ENCODE measurements at places on chromosomes 13 and 19.

- DNase-seq = no peak
Observed at GRCh38 chr19:52646571-52647217, 8.5 kb upstream of the ZNF83 start.

DNA sequence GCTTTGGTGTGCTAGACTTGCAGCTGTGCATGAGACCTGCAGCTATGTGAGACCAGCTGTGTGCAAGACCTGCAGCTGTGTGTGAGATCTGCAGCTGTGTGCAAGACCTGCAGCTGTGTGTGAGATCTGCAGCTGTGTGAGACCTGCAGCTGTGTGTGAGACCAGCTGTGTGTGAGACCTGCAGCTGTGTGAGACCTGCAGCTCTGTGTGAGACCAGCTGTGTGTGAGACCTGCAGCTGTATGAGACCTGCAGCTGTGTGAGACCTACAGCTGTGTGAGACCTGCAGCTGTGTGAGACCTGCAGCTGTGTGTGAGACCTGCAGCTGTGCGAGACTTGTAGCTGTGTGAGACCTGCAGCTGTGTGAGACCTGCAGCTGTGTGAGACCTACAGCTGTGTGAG lies 6.7 kb upstream of the DCUN1D2 start:
- no peak for DNase-seq

DNA sequence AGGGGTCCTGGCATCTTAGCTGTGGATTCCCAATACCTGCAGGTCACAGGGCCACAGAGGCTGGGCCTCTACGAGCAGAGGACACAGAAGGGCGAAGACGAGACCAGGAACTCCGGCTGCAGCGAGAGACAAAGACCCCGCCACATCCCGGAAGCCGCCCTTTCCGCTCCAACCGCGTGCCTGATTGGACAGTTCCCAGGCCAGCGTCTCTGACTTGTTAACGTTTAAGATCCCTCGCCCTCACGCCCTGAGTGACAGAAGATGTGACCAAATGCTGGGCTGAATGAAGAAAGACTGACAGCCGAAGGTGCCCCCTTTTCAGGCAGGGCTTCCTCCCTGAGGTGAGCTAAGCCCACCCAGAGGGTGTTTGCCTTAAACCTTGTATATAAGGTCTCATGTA lies at the start of gene ZNF98:
Gene ZNF98 (minus strand): TSS at position 136 of the 400 bp plus-strand sequence. CDS start 122 bp downstream, at position 14.
- no peak for DNase-seq

GRCh38 chr13:90766386-90766902 lies 581.0 kb upstream of the MIR17HG start:
- no peak for DNase-seq

DNA sequence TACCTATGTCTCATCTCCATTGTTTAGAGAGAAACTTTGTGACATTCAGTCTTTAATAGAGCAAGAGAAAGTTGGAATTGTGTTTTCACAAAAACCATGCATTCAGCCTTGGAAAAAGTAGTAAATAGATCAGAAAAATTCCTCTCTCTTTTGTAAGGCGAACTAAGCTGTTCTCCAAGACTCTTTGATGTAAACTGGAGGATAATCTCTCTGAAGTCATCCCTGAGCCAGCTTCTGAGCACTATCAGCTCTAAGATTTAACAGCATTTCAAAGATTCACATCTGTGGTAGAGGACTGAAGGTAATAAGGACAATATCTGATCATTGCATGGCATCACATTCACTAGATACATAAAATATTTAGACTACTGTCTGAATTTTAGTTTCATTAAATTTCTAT lies 904.6 kb upstream of the ATXN8OS start:
- DNase-seq = no peak

DNA sequence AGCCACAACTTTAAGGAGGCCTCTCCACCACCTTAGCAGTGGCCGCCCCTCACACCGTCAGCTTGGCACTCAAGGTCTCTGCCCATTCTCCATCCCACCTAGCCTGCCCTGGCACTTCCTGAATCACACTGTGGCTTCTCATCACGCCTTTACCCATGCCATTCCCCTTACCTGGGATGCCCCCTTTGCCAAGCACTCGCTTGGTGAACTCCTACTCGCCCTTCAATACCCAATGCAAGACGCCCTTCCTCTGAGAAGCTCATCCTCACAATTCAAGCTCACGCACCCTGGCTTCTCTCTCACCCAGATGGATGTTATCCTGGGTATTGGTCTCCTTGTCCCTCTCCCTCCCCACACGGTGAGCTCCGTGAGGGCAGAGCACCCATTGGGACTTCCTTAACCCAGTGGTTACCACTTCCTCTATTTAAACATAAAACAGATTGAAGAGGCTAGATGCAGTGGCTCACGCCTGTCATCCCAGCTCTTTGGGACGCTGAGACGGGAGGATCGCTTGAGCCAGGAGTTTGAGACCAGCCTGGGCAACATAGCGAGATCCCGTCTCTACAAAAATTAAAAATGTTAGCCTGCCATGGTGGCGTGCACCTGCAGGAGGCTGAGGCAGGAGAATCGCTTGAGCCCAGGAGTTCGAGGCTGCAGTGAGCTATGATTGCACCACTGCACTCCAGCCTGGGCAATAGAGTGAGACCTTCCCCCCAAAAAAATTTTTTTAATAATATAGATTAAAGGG lies 12.6 kb upstream of the SHD start:
- DNase-seq = no peak

DNA sequence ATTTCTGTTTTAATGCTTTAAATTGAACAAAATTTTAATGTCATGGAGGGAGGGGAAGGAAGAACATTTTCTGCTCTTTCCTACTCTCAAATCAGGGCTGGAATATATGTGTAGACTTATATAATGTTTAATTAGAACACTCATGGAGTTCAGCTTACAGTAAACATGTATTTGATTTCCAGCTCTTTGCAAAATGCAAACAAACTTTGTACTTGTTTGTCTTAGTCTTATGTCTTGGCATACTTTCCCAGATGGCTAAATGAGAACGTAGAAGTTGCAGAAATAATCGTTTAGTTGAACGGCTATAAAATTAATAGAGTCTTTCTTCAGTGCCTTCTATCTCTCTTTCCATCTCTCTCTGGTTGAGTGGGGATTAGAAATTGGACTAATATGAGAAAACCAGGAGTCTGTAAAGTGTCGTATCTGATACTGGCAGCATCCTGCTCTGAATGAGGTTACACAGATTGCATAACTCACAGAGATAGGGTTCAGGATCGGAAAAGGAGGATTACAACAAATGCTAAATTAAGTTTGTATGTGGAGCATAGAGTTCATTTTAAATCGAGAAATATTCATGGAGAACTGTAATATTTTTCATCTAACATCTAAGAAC lies 82.3 kb downstream of the FGF9 start:
- no peak for DNase-seq

DNA sequence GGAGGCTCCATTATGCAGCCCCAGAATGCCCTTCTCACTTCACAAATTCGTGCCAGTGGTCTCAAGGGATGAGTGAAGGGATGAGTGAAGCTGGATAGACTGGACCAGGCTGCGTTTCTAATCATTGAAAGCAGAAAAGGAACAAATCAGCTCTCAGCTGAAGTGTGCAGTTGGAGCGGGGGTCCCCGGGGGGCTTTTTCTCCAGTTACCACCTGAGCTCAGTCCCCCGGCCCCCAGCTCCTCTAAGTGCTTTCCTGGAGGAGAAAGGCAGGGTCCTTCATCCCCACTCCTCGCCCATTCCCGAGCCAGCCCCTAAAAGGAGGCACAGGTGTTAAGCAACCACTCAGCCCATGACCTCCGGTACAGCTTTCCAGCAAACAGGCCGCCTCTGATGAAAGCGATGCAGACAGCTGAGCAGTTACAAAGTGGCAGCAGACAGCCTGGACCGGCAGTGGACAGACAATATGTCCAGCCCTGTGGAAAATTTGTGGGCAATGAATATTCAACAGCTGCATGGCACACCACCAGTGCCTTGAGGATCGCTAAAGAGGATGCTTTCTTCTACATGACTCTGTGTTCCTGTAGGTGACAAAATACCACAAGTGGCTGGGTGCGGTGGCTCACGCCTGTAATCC lies 110.7 kb upstream of the UBL3 start:
- no peak for DNase-seq

DNA sequence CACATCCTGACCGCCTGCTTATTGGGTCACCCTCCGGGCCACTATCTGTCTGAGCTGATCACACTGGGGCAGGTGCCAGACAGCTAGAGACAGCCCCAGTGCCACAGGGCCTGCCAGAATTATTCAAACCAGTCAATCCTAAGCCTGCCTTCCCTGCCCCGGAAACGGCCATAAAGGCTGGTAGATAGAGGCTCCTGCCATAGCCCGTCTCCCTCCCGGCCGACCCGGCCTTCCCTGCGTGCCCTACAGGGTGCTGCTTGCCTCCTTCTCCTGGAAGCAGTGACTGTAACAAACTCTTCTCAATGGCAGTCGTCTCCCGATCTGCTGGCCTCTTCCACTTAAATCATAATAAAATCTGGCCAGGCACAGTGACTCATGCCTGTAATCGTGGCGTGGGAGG lies 158.6 kb upstream of the SOX1 start:
- DNase-seq = no peak
